ENCODE measurements at places on chromosomes 7 and 10. TPM values are rescaled to one million over a fixed set of nuclear protein-coding genes. Genes with fewer than 3 reads are reported as not detected.

Gene CYP2C9
- not detected for total RNA-seq

Gene MNX1
- total RNA-seq = not detected

Gene MYPN
- not detected for total RNA-seq

Gene PPP1R3C
- 2.2 TPM for total RNA-seq

Gene PNLIP
- not detected for total RNA-seq

Gene MMP21
- total RNA-seq = not detected

Gene PPRC1
- 46.3 TPM for total RNA-seq

Gene KDM7A
- total RNA-seq = 3.2 TPM

Gene FAM25C
- 0.92 TPM for total RNA-seq

Gene CYP3A7
- not detected for total RNA-seq

Gene OGDHL
- total RNA-seq = 0.28 TPM

Gene LRRC18
- total RNA-seq = not detected

Gene LRRC17
- total RNA-seq = 0.27 TPM

Gene PILRA
- total RNA-seq = 0.25 TPM

Gene PKD1L1
- 0.07 TPM for total RNA-seq

Gene ATOH7
- 0.07 TPM for total RNA-seq

Gene FBXL13
- total RNA-seq = 0.17 TPM

Gene NOLC1
- total RNA-seq = 111 TPM

Gene KAT6B
- total RNA-seq = 6.3 TPM

Gene EBLN1
- total RNA-seq = not detected

Gene IQUB
- total RNA-seq = 0.04 TPM

Gene ACHE
- total RNA-seq = 0.10 TPM

Gene PTER
- 10.1 TPM for total RNA-seq

Gene ANKRD26
- total RNA-seq = 7.9 TPM

Gene ANKRD61
- total RNA-seq = 0.28 TPM

Gene NUTM2B
- 0.68 TPM for total RNA-seq

Gene CALY
- not detected for total RNA-seq

Gene AGBL3
- total RNA-seq = 1.3 TPM

Gene CDH23
- total RNA-seq = not detected

Gene C10orf71
- not detected for total RNA-seq

Gene SKIDA1
- total RNA-seq = 0.32 TPM

Gene AHR
- 18.4 TPM for total RNA-seq

Gene DRGX
- total RNA-seq = not detected
